ENCODE measurements at places on chromosomes 3 and 15.
A peak's percentile ranks its signal among the peaks of the same experiment; 100 is the strongest.

GRCh38 chr3:134536781-134537180, 50.9 kb downstream of the CEP63 start:
- DNase-seq = no peak

- DNase-seq = peak; percentile 43
Observed at GRCh38 chr3:126287536-126288241, 69.5 kb downstream of the KLF15 start.

- no peak for DNase-seq
Observed at GRCh38 chr15:92005154-92005553, 151.6 kb downstream of the SLCO3A1 start.

DNA sequence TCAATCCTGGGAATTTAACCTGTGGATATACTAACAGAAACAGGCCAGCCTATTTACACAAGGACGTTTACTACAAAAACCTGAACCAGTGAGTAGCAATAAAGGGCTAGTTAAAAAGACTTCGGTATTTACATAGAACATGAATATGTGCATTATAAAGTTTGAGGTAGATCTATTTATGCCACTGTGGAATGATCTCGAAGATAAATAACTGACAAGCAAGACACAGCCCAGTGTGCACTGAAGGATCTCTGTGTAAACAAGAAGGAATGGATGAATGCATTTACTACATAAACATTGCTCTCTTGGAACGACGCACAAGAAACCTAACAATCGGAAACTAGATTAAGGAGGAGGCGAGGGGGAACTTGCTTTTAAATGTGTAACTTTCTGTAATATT, 132.0 kb upstream of the NSMCE3 start:
- DNase-seq = no peak

Data from endothelial cell (in vitro differentiated cells).